IMR-90 (cell line): ENCODE measurements at places on chromosomes 5 and 9. TPM values are rescaled to one million over a fixed set of nuclear protein-coding genes. Genes with fewer than 3 reads are reported as not detected.

The TAF11L5 gene
- polyA plus RNA-seq, result not detected in 2 replicates

The ARID3C gene
- 0.07 TPM in 1 of 2 replicates, not detected in the other for polyA plus RNA-seq

DNA sequence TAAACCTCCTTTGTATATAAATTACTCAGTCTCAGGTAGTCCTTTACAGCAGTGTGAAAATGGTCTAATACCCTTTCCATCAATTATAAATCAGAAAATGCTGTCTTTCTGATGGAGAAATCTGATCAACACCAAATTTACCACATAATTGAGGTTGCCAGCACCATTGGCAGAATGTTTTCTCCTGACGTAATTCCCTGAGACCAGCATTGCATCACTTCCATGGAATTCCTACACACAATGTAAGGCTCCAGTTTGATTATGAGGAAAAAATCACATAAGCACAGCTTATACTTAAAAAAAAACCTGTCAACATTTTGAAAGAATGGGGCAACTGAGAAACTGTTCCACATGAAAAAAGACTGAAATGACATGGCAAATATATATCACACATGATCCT is 618.7 kb upstream of the CDH6 start:
- DNase-seq, result peak; percentile 4

DNA sequence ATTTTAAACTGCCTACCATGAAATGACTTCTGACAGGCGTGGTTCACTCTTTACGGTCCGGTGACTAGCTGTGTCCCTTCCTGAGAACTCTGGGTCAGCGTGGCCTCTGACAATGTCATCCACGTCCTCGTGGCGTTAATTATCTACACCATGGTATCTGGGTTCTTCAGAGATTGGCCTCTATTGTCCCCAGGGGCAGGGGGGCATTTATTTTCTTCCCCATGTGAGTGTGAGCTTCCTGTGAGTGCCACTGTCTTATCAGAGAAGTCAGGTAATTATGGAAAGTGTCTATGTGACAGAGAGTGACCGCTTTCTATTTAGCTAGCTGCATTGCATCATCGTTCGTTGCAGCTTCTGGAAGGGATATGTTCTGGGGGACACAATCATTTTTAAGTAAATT is 77.2 kb downstream of the FBXL7 start:
- DNase-seq, result no peak

- DNase-seq, result no peak
Observed at GRCh38 chr9:126411225-126411947, 84.8 kb downstream of the MVB12B start.

DNA sequence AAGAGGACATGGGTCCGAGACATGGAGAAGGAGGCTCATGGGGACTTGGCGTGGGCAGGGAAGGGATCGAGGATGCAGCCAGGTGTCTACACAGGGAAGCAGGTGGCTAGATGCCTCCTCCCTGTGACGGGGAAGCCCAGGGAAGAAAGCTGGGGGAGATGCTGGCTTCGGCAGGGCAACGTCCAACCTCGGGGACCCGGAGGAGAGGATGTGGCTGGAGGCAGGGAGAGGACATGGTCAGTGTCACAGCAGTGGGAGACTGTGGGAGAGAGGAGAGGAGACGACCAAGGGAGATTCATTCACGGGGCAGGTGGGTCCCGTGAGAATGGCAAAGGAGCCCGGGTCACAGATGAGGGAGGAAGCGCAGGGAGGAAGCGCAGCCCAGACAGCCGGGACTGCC is 73.2 kb upstream of the PHYKPL start:
- no peak for DNase-seq

DNA sequence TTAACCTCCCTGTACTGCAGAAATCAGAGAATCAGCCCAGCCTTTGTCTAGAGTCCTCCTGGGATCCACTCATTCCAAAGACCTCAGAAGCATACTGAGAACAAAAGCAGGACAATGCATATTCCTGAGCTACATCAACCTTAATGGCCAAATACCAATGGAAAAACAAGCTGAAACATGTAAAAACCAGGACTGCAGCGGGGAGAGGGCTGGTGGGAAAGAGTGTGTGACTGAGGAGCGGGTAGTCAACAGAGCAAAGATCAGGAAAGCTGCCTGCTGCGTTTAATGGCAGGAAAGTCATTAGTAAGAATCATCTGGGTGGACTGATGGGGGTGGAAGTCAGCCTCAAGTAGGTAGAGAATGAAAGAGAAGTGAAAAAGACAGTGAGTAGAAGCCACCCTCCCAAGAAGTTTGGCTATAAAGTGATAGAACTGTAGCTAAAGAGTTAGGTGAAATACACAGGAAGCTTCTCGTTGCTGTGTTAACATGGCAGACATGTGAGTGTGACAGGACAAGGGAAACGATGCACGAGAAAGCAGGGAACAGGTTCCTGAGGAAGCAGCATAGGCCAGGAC is 88.1 kb downstream of the OTULIN start:
- DNase-seq, result no peak

DNA sequence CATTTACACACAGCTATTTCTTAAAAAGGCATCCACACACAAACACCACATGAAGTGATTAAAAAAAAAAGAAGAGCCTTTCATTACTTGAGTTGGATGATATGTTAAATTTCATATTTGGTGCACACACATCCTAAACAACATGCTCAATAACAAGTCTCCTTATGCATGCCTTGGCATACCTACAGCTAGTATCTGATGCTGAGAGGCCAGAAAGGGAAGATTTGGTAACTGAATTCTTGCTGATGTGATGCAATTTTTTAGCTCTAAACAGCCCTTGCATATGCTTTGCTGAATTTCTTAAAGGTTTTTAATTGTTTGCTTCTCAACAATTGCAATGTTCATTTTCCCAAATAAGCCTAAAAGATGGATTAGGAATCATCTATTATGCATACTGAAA is 338.8 kb downstream of the ARL15 start:
- peak; percentile 21 for DNase-seq

GRCh38 chr5:53008751-53009150 is 19.6 kb downstream of the ITGA2 start:
- peak; percentile 84 for DNase-seq

DNA sequence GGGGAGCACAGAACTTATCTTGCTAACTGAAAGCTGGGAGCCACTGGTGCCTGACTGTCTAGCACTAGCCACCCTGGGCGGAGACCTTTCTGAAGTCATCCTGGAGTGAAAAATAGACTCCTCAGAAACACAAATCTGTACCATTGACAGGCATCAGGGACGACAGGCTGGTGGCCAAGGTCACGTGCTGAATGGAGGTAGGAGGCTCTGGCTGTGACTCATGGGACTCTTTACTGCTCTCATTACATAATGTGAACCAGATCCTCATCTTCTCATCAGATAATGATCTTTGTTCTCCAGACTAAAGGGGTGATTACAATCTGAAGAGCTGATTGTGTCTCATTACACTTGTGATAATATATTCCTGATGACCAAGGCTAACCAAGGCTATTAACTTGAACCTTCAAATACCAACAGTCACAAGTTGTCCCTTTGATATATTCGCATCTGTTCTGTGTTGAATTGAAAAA is 91.8 kb downstream of the SEMA5A start:
- DNase-seq, result no peak
